Colonic mucosa (tissue), 4 donors: ENCODE measurements at places on chromosomes 1 and 21. TPM values are rescaled to one million over a fixed set of nuclear protein-coding genes. Genes with fewer than 3 reads are reported as not detected.

The HCRTR1 gene
- not detected for total RNA-seq

GRCh38 chr1:2091611-2092604 lies 41.7 kb downstream of the PRKCZ start:
- peak overlapping the region; percentile 47 for H3K27ac ChIP-seq
- no peaks in the 10 kb centered on the region for H3K27me3 ChIP-seq
- H3K4me3 ChIP-seq = no peak overlapping the region
- no peaks in the 10 kb centered on the region for H3K4me1 ChIP-seq

GRCh38 chr21:38409907-38410306 lies 88.4 kb downstream of the ERG start:
- no peak overlapping the region for H3K4me3 ChIP-seq
- no peaks in the 10 kb centered on the region for H3K4me1 ChIP-seq
- no peaks in the 10 kb centered on the region for H3K36me3 ChIP-seq
- no peaks in the 10 kb centered on the region for H3K27me3 ChIP-seq
- H3K27ac ChIP-seq = no peak overlapping the region
- no peak for DNase-seq

DNA sequence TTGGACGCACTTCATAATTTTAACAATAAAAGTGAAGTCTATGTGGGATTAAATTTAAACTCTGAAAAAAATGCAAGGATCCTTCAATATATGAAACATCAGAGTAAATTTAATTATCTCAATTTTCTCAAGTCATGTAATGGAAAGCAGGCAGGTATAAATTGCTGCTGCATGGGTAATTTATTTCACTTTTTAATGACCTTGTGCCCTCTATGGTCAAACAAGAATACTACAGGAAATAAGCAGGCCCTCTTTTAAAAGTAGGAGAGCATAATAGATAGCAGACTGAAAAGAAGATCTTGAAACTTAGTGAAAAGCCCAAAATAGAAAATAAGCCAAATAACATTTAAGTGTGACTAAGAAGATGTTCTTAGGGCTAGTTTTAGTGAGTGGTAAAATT lies 22.9 kb downstream of the BCAS2 start:
- no peaks in the 10 kb centered on the region for H3K36me3 ChIP-seq
- H3K27ac ChIP-seq = no peak overlapping the region
- DNase-seq = no peak
- no peak overlapping the region for H3K4me3 ChIP-seq

DNA sequence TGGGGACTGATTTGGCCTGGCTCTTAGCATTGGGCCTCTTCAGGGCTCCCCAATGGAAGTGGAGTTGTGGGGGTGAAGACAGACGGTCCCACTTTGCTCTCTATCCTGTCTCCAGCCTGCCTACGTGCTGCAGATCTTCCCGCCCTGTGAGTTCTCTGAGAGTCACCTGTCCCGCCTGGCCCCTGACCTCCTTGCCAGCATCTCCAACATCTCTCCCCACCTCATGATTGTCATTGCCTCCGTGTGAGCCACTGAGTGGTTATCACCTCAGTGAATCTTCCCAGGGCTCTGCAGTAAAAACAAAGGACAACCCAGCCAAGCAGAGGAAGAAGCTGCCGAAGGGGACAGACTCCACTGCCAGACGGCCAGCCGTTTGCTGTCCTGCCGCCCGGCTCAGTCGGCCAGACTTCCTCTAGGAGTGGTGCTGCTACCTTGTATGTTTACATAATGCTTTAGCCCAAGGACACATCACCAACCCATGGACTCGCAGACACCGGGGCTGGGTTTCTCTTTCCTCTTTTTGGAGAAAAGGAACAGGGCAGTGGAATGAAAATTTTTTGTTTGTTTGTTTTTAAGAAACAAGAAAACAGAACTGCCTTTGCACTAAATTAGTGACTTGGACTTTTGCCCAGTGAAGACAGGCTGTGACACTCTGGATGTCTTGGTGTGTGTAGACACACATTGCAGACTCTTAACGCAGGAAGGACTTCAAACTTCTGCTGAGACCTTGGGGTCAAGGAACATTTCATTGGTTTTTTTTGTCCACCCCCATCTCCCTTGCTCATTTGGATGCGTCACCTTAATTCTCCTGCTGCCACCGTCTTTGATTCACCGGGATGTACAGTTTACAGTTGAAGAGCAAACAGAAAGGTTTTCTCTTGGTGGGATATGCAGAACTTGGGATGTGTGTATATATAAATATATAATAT lies 36.5 kb downstream of the ZBTB17 start:
- no peaks in the 10 kb centered on the region for H3K27me3 ChIP-seq
- H3K4me1 ChIP-seq = peaks cover 10% of the 10 kb centered on the region

The LYPLA2 gene
- total RNA-seq = 93.7 TPM

The AGTRAP gene
- 34.9 TPM for total RNA-seq

The HRNR gene
- not detected for total RNA-seq
